ENCODE measurements at places on chromosomes 2 and 18.
A peak's percentile ranks its signal among the peaks of the same experiment; 100 is the strongest.

- peak; percentile 61 for DNase-seq
Observed at GRCh38 chr2:202038471-202039277, 5.0 kb downstream of the FZD7 start.

GRCh38 chr2:235537587-235537986, 43.7 kb downstream of the AGAP1 start:
- DNase-seq = no peak

GRCh38 chr2:126858013-126858412, 40.7 kb upstream of the TEX51 start:
- peak; percentile 12 for DNase-seq

DNA sequence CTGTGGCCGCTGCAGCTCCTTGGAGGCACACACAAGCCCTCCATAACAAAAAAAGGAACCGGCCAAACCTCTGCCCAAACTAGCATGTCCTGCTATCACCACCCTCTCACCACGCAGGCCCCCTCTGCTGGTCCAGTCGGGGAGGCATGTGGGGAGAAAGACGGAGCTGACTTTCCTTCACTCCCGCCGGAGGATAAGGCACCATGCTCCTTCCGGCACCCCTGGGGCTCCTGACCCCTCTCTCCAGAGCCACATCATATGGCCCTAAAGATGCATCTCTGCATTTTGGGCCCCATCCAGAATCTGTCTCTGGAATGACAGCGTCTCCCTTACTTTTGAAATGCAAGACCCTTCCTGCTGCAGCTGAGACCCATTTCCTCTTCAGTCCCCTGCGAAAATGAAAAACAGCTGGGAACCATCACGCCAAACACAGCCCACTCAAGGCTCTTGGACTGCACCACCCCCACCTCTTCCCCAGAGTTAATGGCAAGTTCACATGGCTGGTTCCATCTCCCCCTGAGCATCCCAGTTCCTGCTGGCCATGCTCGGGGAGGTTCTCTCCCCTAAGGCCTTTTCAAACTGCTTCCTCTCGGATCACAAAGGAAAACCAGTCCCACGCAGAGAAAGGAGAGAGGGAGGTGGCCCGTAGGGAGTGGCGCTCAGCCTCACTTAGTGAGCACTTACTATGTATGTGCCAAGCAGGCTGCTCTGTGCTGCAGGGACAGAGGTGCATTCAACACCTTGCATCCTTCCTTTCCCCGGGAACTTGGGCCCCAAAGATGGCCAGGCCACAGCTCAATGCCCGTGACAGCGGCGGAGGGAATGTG, 35.2 kb upstream of the MLPH start:
- peak; percentile 80 for DNase-seq

- peak; percentile 98 for DNase-seq
Observed at GRCh38 chr2:118738524-118739308, 108.7 kb downstream of the EN1 start.

DNA sequence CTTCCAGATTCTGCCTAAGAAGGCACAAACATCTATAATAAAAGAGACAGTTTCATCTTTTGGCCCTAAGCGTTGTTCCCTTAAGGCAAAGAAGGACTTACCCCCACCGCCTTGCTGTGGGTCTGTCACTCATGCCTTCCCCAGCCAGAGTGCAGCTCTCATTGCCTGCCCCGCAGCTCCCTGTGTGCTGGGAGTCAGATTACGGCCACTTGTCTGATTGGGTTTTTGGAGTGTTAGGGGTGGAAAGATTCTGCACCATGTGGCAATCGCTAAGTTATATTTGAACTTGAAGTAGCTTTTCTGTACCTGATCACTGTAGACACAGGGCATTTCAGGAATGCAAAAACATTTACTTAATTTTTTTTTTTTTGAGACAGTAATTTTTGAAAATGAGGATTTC, at the start of gene AQP4:
Gene AQP4 (minus strand): TSS at position 151 of the 400 bp plus-strand sequence. CDS start 18 bp downstream, at position 133.
- DNase-seq = no peak

GRCh38 chr2:100321866-100322820, at the start of gene LONRF2:
Gene LONRF2, minus strand, starts transcription at chr2:100322501. Its CDS starts 408 bp downstream, at chr2:100322093.
- no peak for DNase-seq

GRCh38 chr2:176814740-176815367, 397.7 kb upstream of the HNRNPA3 start:
- DNase-seq = peak; percentile 44

- DNase-seq = no peak
Observed at GRCh38 chr2:113979191-113980128, 89.6 kb downstream of the ACTR3 start.

- DNase-seq = peak; percentile 11
Observed at GRCh38 chr18:54845787-54846186, 17.5 kb downstream of the RAB27B start.

DNA sequence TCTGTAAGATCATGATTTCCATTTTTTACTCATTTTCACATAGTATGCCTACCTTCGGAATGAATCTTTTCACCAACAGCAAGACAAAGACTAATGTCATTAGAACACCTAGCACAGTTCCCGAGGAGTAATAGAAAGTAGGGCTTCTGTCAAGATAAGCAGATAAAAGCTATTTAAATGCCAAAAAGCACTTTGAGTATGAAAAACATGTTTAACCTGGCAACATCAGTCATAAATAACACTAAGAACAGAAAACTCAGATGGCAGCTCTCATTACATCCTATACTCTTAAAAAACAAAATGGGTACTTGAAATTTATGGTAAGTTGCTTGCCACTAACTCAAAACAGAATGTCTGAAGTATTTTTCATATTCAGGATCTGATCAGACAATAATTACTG, 17.1 kb downstream of the NEMP2 start:
- DNase-seq = no peak

GRCh38 chr2:23363831-23364230, 21.1 kb upstream of the KLHL29 start:
- DNase-seq = no peak

DNA sequence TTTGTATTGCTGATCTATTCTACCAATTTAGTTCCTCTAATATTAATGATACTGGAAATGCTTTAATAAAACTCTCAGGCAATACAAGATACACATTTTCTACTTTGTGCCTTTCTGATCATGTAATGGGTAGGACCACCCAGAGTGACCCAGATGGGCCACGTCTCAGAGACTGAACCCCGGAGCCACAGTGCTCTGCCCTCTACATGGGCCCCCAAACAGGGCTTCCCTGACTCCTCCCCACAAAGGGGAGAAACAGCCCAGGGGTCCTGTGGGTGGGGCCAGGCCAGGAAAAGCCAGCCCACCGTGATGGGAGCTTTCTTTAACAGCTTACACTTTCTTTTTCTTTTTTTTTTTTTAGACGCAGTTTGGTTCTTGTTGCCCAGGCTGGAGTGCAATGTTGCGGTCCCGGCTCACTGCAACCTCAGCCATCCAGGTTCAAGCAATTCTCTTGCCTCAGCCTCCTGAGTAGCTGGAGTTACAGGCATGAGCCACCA, 18.4 kb downstream of the HDAC4 start:
- DNase-seq = no peak

DNA sequence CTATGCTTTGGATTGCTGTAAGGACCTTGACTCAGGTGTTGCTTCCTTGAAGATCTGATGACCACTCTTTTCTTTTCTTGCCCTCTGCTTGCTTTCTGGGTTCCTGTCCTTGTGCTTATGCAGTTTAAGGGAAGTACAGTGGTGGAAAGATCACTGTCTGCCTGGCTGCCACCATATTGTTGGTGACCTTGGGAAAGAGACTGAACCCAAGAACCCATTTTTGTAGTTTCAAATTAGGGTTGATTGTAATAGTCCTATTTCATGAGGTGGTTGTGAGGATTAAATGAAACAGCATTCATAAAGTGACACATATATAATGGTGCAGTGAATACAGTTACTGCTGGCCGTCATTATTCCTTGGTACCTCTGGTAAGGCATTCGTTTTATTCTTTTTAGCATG, 41.1 kb downstream of the MAP4K4 start:
- DNase-seq = no peak

- DNase-seq = no peak
Observed at GRCh38 chr2:235366807-235367206, 127.0 kb upstream of the AGAP1 start.

- no peak for DNase-seq
Observed at GRCh38 chr18:11607906-11608305, 1.5 kb upstream of the SLC35G4 start.

DNA sequence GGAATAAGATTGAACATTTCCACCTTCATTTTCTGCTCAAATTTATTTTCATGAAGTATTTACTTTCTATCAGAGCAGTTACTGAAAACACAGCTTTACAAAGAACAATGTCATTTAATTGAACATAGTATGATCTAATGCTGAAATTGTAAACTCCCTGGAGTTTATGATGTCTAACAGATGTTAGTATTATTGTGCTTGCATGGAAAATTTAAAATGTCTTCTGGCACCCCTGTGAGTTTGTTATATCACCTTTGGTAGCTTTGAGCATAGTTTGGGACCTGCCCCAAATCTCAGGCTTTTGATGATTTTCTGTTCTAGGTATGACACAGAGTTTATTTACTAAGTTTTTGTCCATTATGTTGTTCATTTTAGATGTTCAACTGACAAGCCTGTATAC, 28.1 kb downstream of the FAM171B start:
- DNase-seq = no peak

GRCh38 chr18:57372444-57372843, 20.1 kb downstream of the ST8SIA3 start:
- no peak for DNase-seq

- peak; percentile 46 for DNase-seq
Observed at GRCh38 chr2:80288576-80288975, 16.0 kb downstream of the LRRTM1 start.

- no peak for DNase-seq
Observed at GRCh38 chr2:32564417-32565035, 63.3 kb upstream of the TTC27 start.

GRCh38 chr2:224843141-224843540, 127.0 kb upstream of the CCDC195 start:
- peak; percentile 31 for DNase-seq

Measured in fibroblast of upper back skin (primary cell).